Stimulated activated CD4-positive, alpha-beta T cell treated with anti-CD3 and anti-CD28 coated beads, Interleukin-15, amount 100 ng/mL, for 48 hours (primary cell): ENCODE measurements at places on chromosomes 11 and 22.

DNA sequence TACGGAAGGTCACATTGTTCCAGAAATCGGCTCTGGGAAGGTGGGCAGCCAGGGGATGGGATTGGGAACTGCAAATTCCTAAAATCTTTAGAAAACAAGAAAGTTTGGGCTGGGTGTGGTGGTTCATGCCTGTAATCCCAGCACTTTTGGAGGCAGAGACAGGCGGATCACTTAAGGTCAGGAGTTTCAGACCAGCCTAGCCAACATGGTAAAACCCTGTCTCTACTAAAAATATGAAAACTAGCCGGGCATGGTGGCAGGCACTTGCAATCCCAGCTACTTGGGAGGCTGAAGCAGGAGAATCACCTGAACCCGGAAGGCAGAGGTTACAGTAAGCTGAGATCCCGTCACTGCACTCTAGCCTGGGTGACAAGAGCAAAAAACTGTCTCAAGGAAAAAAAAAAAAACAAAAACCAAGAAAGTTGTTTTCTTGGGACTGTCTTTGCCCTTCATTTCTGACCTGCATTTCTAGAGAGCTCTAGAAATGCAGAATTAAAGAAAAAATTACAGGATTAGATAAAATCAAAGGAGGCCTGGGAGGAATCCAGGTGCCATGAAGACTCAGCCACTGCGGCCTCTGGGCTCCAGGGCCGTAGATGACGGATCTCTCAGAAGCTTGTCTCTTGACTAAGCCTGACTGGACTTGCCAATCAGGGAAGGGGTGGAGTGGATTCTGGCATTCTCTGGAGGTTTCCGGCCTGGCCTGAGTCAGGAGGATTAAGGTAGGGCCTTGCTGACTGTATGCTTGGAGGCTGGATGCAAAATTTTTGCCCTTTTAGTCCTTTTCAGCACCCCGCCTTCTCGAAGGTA, 5.3 kb upstream of the MALAT1 start:
- no peak for DNase-seq

GRCh38 chr11:40401132-40401853, 1058.2 kb downstream of the LRRC4C start:
- no peak for DNase-seq

DNA sequence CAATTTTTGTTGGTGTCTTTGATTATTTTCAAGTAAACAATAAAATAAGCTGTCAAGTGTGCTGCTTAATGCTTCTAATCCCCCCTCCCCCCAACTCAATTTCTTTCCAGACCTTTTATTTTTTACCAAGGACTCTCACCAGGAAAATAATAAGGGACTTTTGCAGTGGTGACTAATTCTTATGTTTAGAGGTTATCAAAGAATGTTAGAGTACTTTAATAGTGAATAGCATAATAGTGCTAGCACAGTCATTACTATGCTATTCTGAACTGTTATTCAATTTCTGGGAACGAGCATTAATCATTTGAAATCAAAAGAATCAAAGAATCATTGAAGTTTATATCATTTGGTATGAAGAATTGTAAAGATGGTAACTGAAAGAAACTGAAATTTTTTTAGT, 251.4 kb downstream of the DDX10 start:
- DNase-seq = no peak

GRCh38 chr11:130435671-130436070, 7.3 kb upstream of the ADAMTS8 start:
- DNase-seq = no peak

- no peak for DNase-seq
Observed at GRCh38 chr11:95699631-95700470, 89.7 kb downstream of the FAM76B start.

GRCh38 chr11:117919781-117920221, 9.4 kb downstream of the TMPRSS13 start:
- DNase-seq = no peak

- no peak for DNase-seq
Observed at GRCh38 chr11:15551901-15552851, 437.5 kb downstream of the INSC start.

GRCh38 chr22:23790819-23791737, 4.3 kb downstream of the SMARCB1 start:
- DNase-seq = no peak

DNA sequence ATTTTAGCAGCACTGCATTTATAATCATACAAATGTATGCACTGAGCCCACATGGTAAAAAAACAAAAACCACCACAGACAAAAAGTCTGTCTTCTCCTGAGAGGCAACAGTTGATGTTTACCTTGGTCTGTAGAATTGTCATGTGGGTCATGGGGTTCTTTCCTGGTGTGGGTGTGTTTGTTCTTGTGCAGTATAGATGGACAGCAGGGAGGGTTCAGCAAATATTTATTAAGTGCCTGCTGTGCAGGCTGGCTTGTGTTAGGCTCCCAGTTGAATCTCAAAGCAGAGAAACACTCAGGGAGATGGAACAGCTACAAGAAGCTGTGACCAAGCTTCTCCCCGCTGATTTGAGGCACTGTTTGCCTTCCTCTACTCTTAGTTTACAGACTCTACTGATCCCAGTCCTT, 82.2 kb downstream of the PISD start:
- DNase-seq = no peak

GRCh38 chr22:49825944-49826602, 1.6 kb downstream of the BRD1 start:
- DNase-seq = peak; percentile 52

DNA sequence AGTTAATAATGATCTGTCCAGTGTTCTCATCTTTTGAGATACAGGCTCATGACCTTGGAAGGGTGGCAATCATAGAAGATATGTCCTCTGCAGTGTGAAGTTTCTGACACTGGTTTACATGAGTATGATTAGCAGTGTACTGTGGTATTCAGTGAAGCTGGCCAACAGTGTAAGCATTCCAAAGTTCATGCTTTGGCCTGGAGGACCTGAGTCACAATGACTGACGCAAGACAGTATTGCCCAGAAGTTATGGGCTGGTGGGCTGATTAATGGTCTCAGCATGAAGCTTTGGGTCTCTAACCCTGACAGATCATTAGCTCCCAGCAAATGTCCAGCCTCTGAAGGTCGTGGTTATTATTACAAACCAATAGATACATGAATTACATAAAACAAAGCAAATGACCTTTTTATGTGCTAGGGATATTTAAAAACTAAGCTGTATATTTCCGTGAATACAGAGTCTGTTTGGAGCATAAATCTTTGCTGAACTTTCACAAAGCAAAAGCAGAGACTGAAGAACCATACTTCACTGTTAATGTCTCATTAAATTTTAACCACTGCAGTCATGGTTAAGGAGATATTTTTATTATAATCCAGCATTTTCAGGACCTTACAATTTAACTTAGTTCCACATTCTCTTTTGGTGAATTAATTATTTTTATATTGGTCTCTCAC, 28.3 kb upstream of the USP47 start:
- no peak for DNase-seq

DNA sequence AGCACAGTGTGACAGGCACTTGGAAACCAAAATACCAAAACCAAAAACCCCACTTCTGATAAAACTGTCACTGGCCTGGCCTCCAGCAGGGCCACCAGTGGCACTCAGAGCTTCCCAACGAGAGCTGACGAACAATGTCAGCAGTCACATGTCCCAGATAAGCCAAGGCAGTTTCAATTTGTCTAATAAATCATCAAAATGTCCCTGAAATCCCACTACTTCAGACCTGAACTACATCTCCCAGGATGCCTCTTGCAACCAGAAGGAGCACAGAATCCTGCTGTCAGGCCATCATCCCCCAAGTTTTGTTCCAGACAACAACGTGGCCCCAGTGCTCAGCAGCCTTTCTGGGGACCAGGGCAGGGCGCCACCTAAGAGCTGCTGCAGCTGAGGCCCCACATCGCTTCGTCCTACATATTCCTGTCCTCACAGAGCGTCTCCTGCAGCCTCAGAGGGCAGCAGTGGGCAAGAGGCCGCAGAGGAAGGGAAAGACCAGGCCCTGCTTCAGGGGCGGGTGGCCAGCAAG, 25.1 kb downstream of the LRFN4 start:
- DNase-seq = no peak

- no peak for DNase-seq
Observed at GRCh38 chr22:27724709-27725108, 76.8 kb downstream of the MN1 start.

- DNase-seq = no peak
Observed at GRCh38 chr11:113023228-113023627, 62.0 kb downstream of the NCAM1 start.

DNA sequence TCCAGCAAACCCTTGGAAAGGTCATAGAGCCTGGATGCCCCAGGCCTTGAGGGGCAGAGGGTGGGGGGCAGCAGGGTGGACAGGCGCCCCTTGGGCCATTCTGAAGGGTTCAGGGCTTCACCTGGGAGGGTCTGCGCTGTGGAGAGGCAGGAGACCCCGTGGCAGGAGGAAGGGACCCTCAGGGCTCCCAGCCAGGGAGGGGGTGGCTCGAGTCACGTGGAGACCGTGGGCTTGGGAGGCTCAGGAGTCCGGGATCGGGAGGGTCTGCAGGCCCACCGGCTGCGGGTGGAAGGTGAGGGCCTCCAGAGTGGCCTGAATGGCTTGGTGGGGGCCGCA, 48.5 kb upstream of the A4GALT start:
- DNase-seq = no peak

DNA sequence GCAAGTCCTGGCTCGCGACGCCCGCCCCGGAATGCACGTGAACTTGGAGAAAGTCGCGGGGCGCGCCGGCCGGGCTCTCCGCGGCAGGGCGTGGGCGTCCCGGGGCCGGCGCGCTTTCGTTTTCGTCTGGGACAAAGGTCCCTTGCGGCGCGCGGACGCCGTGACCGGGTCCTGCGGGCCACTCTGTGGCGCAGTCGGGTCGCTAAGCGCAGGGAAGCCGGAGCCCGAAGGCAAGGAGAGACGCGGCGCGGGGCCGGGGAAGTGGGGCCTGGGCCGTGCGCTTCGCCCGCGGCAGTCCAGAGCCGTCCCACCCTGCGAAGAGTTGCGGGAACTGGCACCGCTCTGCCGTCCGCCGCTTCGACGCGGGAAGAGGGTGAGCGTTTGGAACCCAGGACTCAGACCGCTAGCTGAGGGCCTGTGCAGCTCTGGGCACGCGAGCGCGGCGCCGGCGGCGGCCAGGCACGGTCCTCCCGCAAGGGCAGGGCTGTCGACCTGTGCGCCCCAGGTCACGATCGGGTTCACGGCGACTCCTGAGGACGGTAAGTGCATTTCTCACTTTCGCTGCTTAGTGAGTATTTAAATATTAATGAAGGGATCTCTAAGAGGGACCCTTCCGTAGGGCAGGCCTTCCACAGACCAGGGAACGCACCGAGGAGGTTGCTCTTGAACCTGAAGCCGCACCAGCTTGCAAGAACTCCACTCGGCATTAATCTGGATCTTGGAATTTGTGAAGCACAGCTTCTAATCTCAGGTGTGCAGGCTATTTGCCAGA, 78.0 kb upstream of the PPARA start:
- peak; percentile 34 for DNase-seq

GRCh38 chr11:116918925-116919655, 81.7 kb upstream of the APOA1 start:
- DNase-seq = no peak

DNA sequence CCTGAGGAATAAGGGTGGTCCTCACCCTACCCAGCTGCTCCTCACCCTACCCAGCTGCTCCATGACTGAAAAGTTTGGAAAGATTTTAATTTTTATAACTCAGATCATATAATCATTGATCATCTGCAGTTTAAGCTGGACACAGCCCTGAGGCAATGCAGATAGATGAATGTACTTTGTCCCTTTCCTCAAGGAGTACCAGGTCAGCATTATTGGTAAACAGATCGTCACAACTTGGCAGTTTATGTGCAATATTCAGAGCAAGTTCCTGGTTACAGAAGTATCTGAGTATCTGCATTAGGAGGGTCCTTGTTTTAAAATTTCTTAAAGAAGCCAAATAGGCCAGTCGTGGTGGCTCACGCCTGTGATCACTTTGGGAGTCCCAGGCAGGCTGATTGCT, 3.6 kb downstream of the TNRC6B start:
- DNase-seq = no peak

DNA sequence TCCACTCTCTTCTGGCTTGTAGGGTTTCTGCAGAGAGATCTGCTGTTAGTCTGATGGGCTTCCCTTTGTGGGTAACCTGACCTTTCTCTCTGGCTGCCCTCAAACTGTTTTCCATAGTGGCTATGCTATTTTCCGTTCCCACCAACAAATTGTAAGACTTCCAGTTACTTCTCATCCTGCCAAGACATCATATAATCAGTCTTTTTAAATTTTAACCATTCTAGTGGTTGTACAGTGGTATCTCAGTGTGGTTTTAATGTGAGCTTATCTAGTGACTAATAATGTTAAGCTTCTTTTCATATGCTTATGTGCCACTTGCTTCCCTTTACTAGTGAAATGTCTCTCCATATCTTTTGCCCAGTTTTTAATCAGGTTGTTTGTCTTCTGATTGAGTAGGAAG, 13.6 kb upstream of the TRIM29 start:
- DNase-seq = no peak

- DNase-seq = no peak
Observed at GRCh38 chr11:70038034-70038834, 39.9 kb upstream of the ANO1 start.

DNA sequence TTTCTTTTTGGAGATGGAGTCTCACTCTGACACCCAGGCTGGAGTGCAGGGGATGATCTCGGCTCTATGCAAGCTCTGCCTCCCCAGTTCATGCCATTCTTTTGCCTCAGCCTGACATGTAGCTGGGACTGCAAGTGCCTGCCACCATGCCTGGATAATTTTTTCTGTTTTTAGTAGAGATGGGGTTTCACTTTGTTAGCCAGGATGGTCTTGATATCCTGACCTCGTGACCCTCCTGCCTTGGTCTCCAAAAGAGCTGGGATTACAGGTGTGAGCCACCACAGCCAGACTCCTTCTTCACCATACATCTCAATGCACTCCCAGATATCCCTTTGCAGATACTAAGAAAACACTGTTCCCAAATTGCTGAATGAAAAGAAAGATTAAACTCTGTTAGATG, 224.3 kb downstream of the OR4A5 start:
- no peak for DNase-seq

GRCh38 chr22:45952553-45952952, 24.4 kb downstream of the WNT7B start:
- DNase-seq = no peak

DNA sequence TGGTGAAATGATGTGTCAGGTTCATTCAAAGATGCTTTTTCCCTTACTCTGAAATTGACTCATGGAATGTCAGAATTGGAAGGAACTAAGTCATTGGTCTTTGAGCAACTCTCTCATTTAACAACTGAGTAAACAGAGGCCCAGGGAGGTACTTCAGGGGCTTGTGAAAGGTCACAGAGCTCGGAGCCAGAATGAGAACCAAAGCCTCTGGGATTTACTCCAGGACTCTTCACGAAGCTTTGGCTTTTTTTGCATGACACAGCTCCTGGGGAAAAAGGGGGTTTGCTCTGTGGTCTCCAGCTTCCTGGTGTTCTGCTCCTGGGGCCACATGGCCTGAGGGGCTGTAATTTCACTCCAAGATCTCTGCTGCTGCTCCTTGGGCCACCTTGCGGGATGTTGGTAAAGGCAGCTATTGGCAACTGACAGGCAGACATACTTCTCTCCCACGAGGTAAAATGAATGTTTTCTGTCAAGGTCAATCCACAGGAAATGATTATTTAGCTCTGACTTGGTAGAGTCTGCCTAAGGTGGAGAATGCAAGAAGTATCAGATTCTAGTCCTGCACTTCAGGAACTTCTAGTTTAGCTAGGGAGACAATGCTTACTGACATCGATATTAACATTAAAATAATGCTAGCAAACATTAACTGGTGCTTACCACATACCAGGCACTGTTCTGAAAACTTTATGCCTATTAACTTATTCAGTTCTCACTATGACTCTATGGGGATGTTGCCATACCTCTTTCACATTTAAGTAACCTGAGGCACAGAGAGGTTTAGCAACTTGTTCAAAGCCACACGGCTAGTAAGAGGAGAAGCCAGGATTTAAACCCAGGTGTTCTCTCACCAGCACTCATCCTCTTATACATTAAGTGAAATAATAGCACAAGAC, 16.1 kb downstream of the PKNOX2 start:
- DNase-seq = no peak

- DNase-seq = no peak
Observed at GRCh38 chr22:43293655-43294392, 49.3 kb downstream of the SCUBE1 start.
